Gastrocnemius medialis (tissue), 4 donors: ENCODE measurements at places on chromosomes 16 and 17.
A peak's percentile ranks its signal among the peaks of the same experiment; 100 is the strongest.

GRCh38 chr17:38600416-38600815, 5.3 kb downstream of the SRCIN1 start:
- no peaks in the 10 kb centered on the region for H3K36me3 ChIP-seq
- H3K4me1 ChIP-seq, result no peaks in the 10 kb centered on the region
- H3K4me3 ChIP-seq, result no peak overlapping the region
- no peak overlapping the region for H3K27ac ChIP-seq

DNA sequence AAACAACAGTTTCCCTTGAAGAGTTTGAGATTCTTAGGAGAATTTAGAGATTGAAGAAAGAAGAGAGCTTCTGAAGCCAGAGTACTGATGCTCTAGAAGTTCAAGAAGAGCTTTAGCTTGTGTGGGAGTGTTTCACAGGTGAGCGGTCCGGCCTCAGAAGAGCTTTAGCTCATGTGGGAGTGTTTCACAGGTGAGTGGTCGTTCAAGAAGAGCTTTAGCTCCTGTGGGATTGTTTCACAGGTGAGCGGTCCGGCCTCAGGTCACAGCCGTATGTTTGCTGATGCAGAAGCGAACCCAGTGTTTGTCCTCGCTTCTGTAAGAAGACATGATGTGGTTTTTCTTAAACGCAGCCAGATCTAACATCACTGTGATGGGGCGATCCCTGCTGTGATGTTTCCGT, 76.4 kb downstream of the SEC14L1 start:
- H3K27me3 ChIP-seq, result no peaks in the 10 kb centered on the region
- no peak overlapping the region for H3K27ac ChIP-seq
- H3K36me3 ChIP-seq, result no peaks in the 10 kb centered on the region
- no peak overlapping the region for H3K4me3 ChIP-seq

GRCh38 chr17:31548709-31549108, 157.2 kb downstream of the RAB11FIP4 start:
- peak overlapping the region; percentile 99 for H3K4me3 ChIP-seq
- DNase-seq, result no peak
- H3K36me3 ChIP-seq, result no peaks in the 10 kb centered on the region
- H3K4me1 ChIP-seq, result peaks cover 2% of the 10 kb centered on the region
- H3K27me3 ChIP-seq, result no peaks in the 10 kb centered on the region

DNA sequence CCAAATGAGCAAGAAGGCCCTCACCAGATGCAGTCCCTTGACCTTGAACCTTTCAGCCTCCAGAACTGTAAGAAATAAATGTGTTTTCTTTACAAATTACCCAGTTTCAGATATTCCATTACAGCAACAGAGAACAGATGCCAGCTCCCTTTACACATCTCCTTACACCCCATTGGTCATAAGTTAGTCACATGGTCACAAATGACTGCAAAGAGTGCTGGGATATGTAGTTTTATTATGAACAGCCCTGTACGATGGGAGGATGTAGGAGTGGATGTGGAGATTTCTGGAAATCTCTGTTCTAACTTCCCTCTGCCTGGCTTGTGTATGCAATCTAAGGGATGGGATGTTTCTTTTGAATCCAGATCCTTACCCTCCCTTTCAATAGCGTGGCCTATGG, 13.3 kb upstream of the RPL38 start:
- H3K4me3 ChIP-seq, result no peak overlapping the region
- H3K4me1 ChIP-seq, result no peaks in the 10 kb centered on the region
- H3K36me3 ChIP-seq, result no peaks in the 10 kb centered on the region

DNA sequence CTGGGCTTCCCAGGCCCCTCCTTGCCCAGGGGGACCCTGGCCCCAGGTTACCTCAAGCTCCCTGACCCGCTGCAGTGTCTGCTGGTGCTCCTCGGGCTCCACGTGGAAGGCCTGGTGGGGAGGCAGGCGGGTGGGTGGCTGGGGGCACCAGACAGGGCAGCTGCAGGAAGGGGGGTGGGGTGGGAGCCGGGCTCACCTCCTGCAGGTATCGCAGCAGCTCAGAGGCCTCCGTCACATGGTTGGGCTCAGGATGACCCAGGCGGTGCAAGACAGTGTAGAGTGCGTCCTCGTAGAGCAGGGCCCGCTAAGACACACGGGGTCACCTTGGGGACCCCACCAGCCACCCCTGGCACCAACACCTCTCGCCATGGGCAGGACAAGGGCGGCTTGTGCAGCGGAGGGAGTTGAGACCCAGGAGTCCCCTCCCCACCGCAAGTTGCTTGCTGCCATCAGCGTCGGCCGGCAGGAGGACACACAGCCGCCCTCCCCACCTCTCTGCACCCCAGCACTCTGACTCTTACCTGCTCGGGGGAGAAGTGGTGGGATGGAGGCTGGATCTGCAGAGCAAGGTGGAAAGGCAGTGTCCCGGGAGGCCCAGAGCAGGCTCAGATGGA, 1.1 kb downstream of the UNC13D start:
- DNase-seq, result no peak
- no peaks in the 10 kb centered on the region for H3K36me3 ChIP-seq
- H3K4me3 ChIP-seq, result no peak overlapping the region
- H3K27ac ChIP-seq, result peak overlapping the region; percentile 99
- peaks cover 34% of the 10 kb centered on the region for H3K4me1 ChIP-seq
